Activated T-helper 1 cell treated with anti-CD3 and anti-CD28 coated beads, Interleukin-2, amount 50 U/mL, for 16 hours (primary cell): ENCODE measurements at places on chromosomes 1 and 21.

DNA sequence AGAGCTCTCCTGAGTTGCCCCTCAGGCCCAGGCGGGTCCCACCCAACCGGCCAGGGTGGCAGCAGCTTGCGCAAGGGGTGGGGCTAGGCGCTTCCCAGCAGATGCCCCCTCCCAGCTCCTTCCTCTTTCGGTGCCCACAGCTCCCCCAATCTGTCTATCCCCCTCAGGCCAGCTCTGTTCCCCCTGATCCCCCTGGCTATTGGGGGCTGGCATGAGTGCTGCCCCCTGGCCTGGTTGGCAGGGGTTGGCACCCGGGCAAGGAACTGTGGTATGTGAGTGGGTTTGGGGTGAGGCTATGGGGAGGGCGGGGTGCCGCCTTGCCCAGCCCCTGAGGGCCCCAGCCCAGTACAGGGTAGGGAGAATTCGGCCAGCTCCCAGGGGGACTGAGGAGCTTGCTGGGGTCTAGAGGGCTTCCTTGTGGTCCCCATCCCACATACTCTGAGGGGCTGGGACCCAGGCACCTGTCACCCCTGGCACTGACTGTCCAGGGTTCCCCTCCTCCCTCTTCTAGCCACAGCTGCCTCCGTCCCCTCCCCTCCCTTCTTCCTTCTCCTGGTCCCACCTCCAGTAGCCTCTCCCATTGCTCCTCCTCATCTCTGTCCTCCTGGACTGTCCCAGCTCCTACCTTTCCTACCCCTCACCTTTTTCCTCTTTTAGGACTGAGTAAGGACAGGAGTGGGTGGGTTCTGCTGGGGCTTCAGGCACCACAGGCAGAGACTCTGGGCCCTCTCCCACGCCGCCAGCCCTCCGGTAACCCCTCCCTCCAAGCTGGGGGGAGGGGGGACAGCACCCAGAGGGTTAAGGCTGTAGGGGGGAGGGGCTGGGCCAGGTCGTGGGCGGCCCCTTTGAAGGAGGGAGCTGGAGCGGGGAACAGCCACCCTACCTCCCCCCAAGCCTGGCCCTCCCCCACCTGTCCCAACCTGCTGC lies 5.7 kb downstream of the ZBTB7B start:
- DNase-seq: no peak

DNA sequence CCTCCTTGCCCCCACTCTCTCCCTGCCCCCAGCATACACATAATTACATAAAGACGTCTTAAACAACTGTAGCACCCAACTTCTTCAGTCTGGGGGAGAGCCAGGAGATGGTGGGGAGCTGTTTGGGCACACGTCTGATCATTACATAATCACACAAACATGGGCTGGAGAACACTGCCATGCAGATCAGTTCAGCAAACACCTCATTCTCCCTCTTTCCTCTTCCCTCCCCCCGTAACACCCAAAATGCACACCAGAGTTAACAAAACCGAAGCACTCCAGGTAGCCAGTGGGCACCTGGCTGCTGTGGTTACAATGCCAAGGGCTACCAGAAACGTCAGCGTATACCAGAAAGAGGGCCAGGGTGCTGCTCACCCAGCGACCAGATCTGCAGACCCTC lies 1.6 kb downstream of the HIVEP3 start:
- no peak for DNase-seq

DNA sequence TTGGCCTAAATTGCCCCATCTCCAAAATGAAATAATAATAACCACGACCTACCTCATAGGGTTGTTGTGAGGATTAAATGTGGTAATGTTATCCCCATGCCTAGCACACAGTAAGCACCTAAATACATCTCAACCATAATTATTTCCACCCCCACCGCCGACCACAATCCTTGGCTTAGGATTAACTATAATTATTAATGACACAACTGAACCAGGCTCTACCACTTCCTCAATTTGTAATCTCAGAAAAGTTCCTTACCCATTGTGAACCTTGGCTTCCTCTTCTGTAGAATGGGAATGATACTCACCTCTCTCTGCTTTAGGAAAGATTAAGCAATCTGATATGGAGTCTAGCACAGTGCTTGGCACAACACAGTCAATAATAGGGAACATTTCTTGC lies 44.3 kb upstream of the TACSTD2 start:
- DNase-seq: no peak

GRCh38 chr1:40861224-40862003 lies 749 bp downstream of the CITED4 start:
- no peak for DNase-seq

GRCh38 chr1:44314452-44314851 lies 40.6 kb downstream of the ERI3 start:
- DNase-seq: no peak

DNA sequence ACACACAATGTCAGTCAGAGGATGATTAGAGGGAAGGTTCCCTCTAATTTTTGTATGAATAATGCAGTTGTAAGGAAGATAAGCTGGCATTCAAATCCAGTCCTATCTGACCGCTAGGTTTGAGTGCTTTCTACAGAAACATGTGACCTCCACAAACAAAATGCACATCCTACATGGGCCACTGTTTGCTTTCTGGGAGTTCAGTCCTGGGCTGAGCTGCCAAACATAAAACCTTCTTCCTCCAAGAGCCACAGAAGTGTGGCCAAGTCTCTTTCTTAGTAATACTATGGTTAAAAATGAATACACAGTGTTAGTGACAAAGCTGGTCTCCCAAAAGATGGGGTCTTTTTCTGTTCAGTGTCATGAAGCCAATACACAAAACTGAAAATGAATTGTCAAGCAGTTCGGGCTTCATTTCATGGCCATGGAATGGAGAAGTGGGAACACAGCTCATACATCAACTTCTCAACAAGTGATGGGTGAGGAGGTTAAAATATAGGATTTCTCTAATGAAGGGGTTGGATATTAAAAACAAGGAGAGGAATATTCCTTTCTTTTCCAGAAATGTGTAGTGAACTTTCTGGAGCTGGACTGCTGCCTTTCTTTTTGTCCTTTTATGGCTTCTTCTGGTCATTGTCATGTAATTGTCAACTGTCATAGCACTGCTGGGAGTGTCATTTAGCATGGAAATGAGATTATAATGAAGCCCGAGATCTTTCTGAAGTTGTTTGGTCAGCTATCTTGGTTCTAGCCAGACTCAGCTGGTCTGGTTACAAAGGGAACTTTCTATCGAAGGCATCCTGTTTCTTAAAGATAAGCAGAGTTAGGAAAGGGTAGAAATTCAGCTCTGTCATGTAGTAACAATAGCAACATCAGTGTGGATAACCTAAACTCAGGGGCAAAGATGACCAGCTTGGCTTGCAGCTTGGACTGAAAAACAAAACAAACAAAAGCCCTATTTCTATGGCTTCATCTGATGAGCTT lies 135.1 kb downstream of the CHD1L start:
- DNase-seq: no peak

DNA sequence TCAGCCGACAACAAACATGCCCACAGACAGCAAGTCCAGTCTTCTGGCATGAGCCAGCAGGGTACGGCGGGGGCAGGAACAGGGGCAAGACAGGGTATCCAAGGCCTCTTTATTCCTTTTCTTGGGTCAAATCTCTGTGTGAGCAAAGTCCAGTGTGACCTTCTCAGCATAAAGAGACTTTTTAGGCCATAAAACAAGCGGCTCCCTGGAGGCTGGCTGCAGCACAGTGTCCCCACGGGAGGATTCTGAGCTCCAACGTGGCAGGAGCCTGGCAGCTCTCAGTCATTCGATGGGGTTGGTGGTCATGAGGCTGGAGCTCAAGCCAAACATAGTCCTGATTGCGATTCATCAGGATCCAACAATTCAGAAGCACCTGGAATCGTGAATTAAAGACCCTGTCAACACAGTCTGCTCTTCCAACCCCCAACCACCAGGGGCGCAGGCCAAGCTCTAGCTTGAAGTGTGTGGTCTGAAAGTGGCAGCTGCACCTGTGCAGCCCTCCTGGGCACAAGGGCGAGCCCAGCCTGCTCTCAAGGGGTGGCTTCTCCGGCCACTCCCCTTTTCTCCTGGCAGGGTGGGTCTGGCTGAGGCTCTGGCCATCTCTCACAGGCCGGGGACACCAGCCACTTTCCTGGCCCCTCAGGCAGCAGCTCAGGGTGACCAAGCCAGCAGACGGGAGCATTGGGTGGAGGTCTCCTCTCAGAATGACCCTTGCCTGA lies 62.1 kb downstream of the SLC66A1 start:
- no peak for DNase-seq

GRCh38 chr1:88744142-88744541 lies 60.1 kb downstream of the PKN2 start:
- no peak for DNase-seq

GRCh38 chr1:214123061-214123784 lies 135.4 kb downstream of the PROX1 start:
- DNase-seq: no peak

- no peak for DNase-seq
Observed at GRCh38 chr1:3685222-3685621, 32.9 kb downstream of the TP73 start.

- DNase-seq: no peak
Observed at GRCh38 chr1:40673452-40673851, 8.0 kb upstream of the RIMS3 start.
